ENCODE measurements at places on chromosomes 16 and 17.

GRCh38 chr17:64331931-64332493 is 58.6 kb downstream of the PECAM1 start:
- DNase-seq = no peak

- peak; percentile 97 for DNase-seq
These were observed 6.1 kb downstream of the GJD3 start for GRCh38 chr17:40358323-40359038.

DNA sequence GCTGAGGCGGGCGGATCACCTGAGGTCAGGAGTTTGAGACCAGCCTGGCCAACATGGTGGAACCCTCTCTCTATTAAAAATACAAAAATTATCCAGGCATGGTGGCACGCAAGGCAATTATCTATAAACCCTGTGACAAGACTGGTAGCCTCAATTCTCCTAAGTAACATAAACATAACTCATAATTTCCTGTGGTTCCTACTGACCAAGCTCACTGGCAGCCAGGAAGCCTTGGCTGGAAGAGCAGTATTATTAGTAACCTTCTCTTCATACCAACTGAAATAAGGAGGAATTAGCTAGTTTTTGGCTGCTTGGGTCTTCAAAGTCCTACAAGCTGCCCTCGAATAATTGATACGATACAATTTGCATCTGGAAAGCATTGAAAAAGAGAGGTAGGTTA is 31.6 kb upstream of the LRRC37A3 start:
- DNase-seq = no peak

DNA sequence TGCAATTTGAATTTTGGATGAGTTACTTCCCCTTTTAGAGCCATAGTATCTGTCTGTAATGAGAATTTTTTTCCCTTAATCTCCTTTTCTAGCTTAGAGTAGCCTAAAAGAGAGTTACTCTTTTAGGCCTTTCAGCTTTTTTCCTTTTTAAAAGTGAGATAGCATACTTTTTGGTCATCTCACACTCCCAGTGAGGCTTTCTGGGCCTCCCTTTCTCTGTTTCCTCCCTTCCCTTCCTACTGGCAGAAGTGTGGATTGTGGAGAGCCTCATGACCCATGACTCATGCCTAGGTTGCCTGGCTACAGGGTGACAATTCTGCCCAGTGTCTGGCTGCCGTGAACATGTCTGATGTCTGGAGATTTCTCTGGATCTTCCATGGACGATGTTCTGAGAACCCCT is 15.2 kb downstream of the KRT23 start:
- no peak for DNase-seq

DNA sequence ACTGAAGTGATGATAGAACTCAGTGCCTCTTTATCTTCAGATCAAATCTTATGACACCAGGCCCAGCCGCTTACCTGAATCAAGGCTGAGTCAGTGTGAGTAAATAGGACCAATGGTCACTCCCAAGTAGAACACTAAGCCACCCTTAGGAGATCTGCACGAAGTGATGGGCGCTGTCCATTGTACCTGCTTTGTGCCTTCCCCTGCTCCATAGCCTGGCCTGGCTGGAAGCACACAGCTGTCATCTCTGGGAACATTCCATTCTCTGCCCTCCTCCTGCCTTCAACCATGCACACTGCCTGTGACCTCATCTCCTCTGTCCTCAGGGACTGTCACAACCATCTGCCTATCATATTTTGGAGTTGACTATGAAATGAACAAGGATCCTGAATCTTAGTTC is 279.5 kb upstream of the ASIC2 start:
- no peak for DNase-seq

DNA sequence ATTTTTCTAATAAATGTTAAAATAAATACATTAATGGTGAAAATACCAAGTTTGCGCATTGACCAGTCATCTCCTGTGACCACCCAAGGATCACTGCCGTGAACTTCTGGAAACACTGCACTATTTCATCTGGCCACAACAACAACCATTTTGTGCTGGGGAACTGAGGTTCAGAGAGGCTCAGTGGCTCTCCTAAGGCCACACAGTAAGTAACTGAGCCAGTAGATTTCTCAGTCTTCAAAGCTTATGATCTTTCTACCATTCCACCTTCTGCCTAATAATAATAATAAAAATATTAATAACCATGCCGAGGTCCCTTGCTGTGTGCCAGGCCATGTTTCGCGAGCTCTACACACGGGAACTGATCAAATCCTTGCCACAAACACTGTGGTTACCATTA is 182.0 kb downstream of the IRF8 start:
- no peak for DNase-seq

GRCh38 chr17:42347198-42347597 is 41.0 kb downstream of the STAT3 start:
- DNase-seq = no peak

DNA sequence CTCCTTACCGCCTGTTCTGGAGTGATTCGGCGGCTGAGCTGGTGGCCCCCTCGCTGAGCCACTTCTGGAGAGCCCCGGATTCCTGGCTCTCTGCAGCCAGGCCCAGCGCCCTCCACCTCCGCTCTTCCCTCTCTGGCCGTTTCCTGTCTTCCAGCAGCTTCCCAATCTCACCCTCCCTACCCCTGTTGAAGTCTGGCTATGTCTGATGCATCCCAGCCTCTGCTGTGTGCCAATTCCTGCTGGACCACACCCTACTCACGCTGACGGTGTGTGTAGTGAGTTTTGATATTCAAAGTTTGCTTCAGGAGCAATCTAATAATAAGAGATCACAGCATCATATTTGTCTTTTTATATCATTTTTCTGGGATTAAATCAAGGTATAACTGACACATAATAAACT is 9.4 kb downstream of the CD300LD start:
- DNase-seq = no peak

GRCh38 chr16:25189305-25189704 is 27.4 kb upstream of the AQP8 start:
- no peak for DNase-seq

DNA sequence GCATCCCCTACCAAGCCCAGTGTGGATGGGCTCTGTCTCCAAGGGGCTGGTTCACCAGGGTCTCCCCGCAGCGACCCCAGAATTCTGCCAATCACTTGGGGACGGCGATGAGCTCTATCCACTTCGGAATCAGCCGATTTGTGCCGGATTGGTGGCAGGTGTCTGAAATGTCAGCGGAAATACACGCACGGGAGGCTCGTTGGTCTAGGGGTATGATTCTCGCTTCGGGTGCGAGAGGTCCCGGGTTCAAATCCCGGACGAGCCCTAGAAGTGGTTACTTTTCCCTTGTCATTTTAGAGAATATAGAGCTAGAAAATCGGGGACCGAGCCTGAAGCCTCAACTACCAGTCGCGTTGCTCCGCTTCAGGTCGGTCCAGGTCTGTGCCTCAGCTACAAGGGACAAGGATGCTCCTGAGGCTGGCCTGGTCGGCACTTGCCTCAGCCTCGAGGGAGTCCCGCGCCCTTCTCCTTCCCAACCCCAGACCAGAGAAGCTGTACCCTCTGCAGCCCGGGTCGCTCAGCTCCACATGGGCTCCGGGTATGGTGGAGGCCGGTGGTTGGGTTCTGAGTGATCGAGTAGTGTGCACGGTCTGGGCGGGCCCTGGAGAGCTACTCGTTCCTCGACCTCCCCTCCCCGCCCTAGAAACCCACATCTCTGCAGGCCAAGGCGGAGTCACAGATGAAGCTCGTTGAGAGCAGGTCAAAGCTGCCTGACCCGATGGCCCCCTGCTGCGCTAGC is 16.0 kb upstream of the OR1F1 start:
- no peak for DNase-seq

GRCh38 chr17:15454346-15454745 is 13.1 kb downstream of the CDRT4 start:
- no peak for DNase-seq

DNA sequence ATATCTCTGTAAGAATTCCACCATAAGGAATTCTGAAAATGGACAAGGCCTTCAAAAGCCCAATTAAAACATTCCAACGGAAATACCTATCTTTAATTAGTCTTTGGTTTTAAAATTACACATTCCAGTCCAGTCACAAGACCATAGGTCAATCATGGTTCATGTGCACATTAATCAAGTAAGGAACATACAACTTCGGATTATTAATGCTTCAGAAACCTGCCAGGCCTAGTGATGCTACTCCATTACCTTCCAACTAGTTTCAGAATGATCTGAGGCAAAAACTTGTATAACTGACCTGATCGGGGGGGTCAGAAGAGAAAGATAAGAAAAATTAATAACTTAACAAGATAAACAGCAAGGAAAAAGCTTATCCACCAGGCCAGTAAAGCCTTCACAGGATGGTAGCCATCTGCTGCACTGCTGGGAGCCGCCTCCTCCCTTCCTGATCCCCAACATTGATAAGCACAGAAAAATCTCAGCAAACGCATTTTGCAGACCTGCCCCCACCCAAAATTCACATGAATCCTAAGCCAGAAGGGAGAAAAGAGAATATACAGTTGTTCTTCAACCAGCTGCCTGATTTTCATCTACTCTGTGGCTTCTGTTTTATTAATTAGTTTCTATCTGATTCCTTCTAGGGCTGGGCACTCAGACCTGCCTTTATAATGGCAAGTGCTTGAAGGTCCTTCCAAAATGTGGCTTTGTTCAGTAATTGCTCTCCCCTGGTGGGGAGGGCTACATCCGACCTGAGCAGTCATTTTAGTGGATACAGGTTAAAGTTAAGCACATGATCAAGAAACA is 6.0 kb downstream of the SDR42E1 start:
- DNase-seq = peak; percentile 24

DNA sequence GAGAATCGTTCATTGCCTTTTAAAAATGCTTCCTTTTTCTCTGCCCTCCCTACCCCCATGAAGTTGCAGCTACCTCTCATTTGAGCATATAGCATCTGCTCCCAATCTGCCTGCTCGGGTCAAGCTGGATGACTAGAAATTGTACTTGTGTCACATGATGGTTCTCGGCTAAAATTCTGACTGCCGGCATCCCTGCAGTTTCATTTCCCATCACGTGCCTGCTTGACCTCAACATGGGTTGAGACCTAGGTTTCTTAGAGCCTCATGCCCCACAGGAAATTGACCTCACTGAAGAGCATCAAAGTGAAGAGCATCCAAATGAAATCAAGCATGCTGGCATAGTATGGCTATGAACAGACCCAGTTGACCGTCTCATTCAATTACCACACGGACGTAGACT is 581.6 kb upstream of the PSMD7 start:
- DNase-seq = no peak

GRCh38 chr17:66304304-66305174 is 2.1 kb downstream of the PRKCA start:
- no peak for DNase-seq

DNA sequence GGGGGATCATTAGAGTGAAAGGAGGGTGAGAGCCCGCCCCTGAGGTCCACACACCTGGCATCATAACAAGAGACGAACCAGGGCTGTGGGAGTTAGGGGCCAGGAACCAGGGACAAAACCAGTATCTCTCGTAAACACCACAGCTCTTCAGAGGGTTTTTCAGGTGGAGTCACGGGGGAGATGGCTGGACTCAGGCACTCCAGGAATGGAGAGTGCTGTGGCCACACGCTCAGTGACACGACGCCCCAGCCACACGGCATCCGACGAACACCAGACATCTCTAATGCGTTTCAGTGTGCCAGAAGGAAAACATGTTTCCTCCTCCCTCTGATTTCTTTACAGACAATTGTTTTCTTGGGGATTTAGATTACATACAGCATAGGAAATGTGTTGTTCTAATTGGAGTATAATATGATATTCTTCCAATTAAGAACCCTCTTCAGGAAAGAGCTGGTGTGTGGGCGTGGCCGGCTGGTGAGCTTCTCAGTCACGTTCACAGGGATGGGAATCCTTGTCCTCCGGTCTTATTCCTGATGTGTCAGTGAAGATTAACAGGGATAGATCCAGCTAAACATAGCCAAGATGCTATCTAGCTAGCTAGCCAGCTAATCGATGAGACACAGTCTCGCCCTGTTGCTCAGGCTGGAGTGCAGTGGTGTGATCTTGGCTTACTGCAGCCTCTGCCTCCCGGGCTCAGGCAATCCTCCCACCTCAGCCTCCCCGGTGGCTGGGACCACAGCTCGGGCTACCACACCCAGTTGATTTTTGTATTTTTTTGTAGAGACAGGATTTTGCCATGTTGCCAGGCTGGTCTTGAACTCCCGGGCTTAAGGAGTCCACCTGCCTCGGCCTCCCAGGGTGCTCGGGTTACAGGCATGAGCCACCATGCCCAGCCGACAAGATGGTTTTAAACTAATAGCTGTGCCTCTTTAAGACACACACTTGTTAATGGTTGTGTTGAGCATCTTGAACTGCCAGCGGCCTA is 98.6 kb downstream of the BANP start:
- DNase-seq = no peak

GRCh38 chr16:8963010-8963820 is 491 bp downstream of the USP7 start:
- DNase-seq = no peak

- no peak for DNase-seq
These were observed 32.0 kb downstream of the FANCA start for GRCh38 chr16:89784406-89784805.

DNA sequence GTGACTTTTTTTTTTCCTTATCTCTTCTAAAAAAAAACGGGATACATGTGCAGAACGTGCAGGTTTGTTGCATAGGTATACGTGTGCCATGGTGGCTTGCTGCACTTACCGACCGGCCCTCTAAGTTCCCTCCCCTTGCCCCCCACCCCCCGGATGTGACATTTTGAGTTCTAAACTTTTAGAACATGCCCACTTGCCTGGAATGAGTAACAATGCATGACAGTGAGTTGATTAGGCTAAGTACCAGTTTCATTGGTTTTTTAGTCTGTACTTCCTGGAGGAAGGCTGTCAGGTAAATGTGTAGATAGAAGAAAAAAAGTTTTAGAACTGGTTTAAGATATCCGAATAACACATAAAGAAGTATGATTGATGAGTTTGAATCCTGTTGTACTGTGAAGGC is 4.0 kb downstream of the BPTF start:
- DNase-seq = no peak

DNA sequence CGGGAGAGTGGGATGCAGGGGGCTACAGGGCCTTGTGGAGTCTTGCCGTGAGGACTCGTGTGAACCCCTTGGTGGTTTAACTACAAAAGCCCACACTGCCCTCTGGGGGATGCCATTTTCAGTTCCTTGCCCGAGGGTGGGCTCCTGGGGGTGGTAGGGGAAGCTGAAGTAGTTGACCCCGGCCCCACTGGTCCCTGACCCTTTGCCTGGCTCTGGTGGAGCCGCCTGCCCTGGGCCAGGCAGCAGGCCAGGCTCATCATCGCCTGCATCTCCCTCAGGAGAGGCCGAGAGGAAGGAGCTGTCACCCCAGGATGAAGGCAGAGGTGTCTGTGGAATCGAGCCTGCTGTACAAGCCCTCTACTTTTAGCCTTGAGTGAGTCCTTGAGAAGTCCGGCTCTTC is 10.2 kb downstream of the COX4I1 start:
- DNase-seq = no peak
